ENCODE measurements at places on chromosomes 4 and X. TPM values are rescaled to one million over a fixed set of nuclear protein-coding genes. Genes with fewer than 3 reads are reported as not detected.

ADH4 gene
- total RNA-seq: not detected

OPRPN gene
- not detected for total RNA-seq

NRK gene
- total RNA-seq: 1.2 TPM

RNF212 gene
- total RNA-seq: 0.53 TPM

TLR7 gene
- not detected for total RNA-seq

CXCL1 gene
- total RNA-seq: 4.5 TPM

NEIL3 gene
- total RNA-seq: 6.6 TPM

TMEM47 gene
- total RNA-seq: 115 TPM

DMP1 gene
- not detected for total RNA-seq

GAGE13 gene
- not detected for total RNA-seq

NR0B1 gene
- 0.26 TPM for total RNA-seq

ADGRG4 gene
- not detected for total RNA-seq

MTMR8 gene
- total RNA-seq: 1.1 TPM

MND1 gene
- total RNA-seq: 6.9 TPM

UGT2B17 gene
- total RNA-seq: not detected

AFP gene
- 0.19 TPM for total RNA-seq

STPG2 gene
- total RNA-seq: 0.06 TPM

BMX gene
- total RNA-seq: 4.6 TPM

MAGEC1 gene
- total RNA-seq: not detected

FABP2 gene
- not detected for total RNA-seq

PAGE1 gene
- total RNA-seq: not detected

ATP2B3 gene
- not detected for total RNA-seq

Data from aortic smooth muscle cell (primary cell).